ENCODE measurements at places on chromosomes 3 and 15. TPM values are rescaled to one million over a fixed set of nuclear protein-coding genes. Genes with fewer than 3 reads are reported as not detected.

The DPPA2 gene
- not detected for total RNA-seq

The PLSCR1 gene
- total RNA-seq: 257 TPM

The MUSTN1 gene
- not detected for total RNA-seq

The NME9 gene
- total RNA-seq: not detected

The STRA6 gene
- total RNA-seq: 0.16 TPM

The NPAP1 gene
- not detected for total RNA-seq

The NR2E3 gene
- total RNA-seq: not detected

The GRAMD1C gene
- 2.6 TPM for total RNA-seq
